ENCODE measurements at places on chromosomes 16 and 17.

- DNase-seq, result no peak
Measured at GRCh38 chr17:53924530-53925455, 102.1 kb downstream of the KIF2B start.

DNA sequence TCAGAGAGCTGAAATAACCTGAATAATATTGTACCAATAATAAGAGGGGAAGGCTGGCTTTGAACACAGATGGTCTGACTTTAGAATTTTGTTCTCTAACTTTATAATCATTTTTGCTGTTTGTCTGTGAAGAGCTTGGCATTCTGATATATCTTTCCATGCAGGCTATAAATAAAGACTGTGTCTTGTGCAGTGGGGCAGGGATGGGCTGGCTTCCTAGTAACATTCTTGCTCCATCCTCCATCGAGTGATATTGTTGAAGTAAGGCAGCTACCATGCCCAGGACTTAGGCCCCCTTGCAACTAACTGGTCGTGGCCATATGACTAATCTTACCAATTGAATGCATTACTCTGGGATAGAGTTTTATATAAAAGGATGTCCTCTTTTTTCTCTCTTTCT lies 234.7 kb upstream of the IRX3 start:
- no peak for DNase-seq

GRCh38 chr17:82157046-82158035 lies 55.3 kb downstream of the CCDC57 start:
- DNase-seq, result no peak

DNA sequence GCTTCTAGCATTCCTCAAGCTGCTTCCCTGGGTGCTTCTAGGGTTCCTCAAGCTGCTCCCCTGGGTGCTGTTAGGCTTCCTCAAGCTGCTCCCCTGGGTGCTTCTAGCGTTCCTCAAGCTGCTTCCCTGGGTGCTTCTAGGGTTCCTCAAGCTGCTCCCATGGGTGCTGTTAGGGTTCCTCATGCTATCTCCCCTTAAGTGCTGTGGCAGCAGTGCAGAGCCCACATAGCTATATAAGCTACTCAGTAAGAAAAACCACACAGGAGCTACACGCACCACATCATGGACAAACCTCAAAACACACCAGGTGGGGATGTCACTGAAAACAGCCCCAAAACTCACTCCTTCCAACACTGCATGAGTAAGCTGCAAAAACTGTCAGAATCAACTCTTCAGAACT lies 35.2 kb downstream of the ANKRD11 start:
- no peak for DNase-seq

DNA sequence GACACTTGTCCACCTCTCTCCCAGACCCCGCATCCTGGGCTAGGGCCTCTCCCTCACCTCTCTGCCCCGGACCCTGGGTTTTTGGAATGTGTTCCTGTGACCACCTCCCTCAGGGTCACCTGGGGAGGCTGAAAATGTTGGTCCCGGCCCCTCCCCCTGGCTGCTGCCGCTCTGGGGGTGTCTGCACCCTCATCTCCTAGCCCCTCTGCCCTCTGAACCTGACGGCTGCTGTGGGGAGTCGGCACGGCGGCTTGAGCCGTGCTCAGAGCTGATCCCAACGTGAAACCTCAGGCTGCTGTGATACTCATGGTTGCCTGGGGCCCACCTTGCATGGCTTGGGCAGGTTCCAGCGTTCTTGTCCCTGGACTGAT lies 42.8 kb downstream of the ADCY7 start:
- no peak for DNase-seq

DNA sequence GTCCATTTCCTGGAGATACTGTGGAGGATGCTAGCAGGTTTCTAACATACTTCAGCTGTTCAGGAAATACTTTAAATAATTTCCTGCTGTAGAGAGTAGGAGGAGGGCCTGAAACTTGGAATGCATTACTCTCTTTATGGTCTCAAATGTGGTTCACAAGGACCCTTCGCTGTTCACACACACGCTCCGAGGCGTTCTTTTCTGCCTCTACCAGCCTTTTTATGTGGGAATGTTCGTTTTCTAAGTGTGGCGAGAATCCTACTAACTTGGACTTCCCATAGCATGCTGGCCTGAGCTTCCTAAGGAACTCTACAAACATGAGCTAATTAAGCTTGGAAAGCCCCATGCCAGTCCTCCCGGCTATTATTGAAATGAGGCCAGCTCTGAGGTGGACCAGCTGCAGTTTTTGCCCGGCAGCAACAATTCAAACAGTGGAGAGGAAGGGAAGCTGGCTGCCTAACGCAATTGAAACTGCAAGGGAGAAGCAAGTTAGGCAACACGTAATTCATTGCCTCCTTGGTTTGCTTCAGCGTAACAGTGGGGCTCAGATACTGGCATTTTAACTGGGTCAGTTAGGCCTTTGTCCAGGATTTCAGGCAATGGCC lies 18.9 kb downstream of the KPNA2 start:
- DNase-seq, result no peak

GRCh38 chr16:70665113-70665694 lies 18.8 kb downstream of the IL34 start:
- DNase-seq, result no peak

- no peak for DNase-seq
Measured at GRCh38 chr17:73335591-73336407, 24.0 kb upstream of the CDC42EP4 start.

DNA sequence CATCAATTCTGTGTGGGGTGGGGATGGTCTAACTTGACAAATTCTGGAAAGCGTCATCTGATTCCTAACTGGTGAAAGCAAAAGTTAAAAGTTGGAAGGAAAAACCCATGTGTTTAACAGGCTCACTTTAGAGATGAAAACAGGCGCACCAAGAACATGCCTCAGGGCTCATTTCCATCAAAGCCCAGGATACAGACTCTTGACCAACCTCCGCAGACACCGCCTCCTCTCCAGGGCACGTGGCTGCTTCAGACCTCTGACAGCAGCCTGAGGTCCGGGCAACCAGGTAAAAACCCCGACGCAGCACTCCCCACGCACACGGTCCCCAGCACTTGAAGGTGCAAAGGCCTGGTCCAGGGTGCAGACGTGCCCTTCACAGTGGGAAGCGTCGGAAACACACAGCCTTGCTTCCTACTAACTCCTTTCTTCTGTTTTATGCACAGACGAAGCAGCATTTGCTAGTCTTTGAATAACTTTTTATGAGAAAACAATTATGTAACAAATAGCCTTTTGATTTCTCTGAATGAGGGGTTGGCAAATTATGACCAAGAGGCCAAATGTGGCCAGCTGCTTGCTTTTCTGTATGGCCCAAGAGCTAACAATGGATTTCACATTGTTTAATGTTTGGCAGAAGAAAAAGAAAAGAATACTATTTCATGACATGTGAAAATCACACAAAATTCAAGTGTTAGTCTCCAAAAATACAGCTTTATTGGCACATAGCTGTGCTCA lies 44.2 kb upstream of the TRAP1 start:
- DNase-seq, result no peak

GRCh38 chr17:68344701-68345136 lies 53.4 kb downstream of the ARSG start:
- DNase-seq, result no peak

GRCh38 chr17:56676810-56677209 lies 83.3 kb downstream of the NOG start:
- DNase-seq, result no peak

DNA sequence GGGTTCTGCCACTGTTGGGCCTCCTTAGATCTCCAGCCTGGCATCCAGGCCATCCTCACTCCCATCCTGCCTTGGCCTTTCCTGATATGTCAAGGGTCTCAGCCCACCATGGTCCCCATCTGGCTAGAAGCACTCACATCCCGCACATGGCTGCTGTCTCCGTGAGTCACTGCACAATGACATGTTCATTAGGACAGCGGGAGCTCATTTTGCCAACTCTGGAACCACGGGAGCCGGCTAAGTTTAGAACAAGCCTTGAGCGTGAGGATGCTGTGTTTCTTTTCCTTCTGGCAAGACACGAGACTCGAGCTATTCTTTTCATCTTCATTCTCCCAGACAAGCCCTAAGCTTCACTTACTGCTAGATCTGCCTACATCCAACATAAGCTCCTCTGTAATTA lies 65.7 kb upstream of the KSR1 start:
- no peak for DNase-seq

- no peak for DNase-seq
Measured at GRCh38 chr17:34400301-34400931, 37.4 kb upstream of the CCL1 start.

DNA sequence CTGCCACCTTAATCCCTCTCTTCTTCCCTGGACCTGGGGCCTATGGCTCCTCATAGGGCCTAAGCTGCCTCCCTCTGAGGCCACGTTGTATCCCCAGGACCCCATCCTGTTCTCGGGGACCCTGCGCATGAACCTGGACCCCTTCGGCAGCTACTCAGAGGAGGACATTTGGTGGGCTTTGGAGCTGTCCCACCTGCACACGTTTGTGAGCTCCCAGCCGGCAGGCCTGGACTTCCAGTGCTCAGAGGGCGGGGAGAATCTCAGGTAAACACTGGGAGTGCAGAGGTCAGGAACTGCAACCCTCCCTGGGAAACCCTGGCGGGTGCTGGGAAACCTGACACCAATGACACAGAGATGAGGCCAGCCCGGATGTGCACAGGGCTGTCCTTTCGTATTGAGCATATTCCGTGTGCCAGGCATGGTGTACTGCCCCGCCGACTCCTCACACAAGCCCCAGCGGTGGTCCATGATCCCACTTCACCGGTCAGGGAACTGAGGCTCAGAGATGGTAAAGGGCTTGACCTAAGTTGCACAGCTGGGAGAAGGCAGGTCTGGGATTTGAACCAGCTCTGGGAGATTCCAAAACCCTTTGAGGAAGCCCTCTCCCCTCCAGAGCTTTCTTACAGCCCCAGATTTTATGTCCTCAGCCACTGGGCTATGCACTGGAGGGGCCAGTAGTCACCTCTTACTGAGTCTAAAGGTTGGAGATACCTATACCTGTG lies 22.9 kb downstream of the ANKRD40 start:
- DNase-seq, result no peak

DNA sequence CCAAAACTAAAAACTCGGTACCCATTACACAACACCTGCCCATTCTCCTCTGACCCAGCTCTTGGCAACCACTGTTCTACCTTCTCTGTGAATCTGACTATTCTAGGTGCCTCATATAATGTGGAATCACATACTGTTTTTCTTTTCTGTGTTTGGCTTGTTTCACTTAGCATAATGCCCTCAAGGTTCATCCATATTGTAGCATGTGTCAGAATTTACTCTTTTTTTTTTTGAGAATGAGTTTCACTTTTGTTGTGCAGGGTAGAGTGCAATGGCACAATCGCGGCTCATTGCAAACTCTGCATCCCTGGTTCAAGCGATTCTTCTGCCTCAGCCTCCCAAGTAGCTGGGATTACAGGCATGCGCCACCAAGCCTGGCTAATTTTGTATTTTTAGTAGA lies 59.5 kb upstream of the RBL2 start:
- DNase-seq, result no peak

GRCh38 chr17:55386796-55387332 lies 34.8 kb downstream of the MMD start:
- DNase-seq, result no peak

DNA sequence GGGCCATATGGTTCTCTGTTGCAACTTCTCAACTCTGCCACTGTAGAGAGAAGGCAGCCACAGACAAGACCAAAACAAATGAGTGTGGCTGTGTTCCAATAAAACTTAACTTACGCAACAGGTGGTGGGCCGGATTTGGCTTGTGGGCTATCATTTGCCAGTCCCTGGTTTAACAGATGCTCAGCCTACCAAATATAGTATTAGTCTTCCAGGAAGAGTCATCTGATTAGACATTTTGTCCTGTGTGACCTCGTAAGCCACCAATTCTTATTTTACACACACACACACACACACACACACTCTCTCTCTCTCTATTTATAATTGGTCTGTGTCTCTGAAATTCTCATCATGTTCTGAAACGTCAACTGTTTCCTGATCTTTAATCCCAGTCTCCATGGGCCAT lies 245.9 kb downstream of the XYLT1 start:
- peak; percentile 9 for DNase-seq

DNA sequence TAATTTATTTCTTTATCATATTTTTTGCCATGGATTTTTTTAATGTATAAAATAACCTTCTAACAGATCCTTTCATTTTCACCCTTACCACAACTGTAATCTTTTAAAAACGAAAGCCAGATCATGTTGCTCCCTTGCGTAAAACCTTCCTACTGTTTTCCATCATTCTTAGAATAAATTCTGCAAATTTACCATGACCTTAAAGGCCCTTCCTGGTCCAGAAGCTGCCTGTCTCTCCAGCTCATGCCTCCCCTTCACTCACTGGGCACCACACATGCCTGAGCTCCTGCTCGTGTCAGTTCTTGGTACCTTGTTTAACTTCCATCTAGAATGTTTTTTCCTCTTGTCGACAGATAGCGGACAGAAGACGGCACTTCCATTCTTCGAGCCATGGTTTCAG lies 245.0 kb upstream of the CDH5 start:
- DNase-seq, result no peak

DNA sequence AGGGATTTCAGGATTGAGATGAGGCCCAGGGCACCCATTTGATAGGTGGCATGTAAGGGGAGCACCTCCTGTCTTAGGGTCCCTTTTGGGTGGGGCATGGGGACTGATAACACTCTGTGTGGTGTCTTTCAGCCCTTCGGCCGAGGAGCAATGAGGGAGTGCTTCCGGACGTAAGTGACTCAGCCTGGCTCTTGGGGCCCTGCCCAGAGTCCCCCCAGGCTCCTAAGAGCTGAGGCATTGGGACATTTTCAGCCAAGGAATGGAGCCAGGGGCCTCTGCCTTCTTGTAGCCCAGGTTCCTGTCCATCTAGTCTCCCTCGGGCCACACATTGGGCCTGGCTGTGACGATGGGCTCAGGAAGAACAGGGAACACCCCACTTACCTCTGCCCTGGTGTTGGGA lies 44.4 kb downstream of the EEF2K start:
- no peak for DNase-seq

- DNase-seq, result no peak
Measured at GRCh38 chr16:75461575-75461974, 2.9 kb downstream of the TMEM170A start.

GRCh38 chr17:27414271-27414670 lies 42.0 kb upstream of the KSR1 start:
- no peak for DNase-seq

DNA sequence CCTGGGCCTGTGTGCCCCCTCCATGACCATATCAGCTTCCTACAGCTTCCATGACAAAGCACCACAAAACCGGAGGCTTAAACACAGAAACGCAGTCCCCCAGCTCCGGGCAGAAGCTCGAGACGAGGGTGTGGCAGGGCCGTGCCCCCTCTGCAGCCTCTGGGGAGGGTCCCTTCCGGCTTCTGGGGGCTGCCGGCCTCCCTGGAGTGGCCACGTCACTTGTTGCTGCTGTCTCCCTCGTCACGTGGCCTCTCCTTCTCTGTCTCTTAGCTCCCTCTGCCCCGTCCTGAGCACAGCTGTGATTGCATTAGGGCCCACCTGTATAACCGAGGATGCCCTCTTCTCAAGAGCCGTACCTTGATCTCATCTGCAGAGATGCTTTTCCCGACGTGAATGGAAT lies 64.6 kb downstream of the JPH3 start:
- no peak for DNase-seq

DNA sequence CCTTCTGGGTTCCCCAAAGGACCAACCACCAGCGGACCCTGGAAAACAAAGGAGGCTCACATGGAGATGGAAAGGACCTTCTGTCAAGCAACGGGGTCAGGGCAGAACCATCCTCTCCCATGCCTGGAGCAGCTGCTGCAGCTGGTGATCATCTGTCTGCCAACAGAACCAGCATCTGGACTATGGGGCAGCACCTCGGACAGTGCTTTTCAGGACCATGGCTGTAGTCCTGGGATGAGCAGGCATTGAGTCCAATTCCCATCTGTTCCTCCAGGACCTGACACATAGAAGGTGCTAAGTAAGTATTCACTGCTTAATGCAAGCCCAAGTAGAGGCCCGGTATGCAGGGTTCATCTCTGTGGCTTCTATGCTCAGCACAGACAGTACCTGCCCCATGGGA lies 304.7 kb downstream of the XYLT1 start:
- no peak for DNase-seq

GRCh38 chr17:63832455-63832854 lies 5.0 kb upstream of the FTSJ3 start:
- no peak for DNase-seq

All from thoracic aorta (tissue), 2 donors.